ENCODE measurements at places on chromosomes 1 and 21. TPM values are rescaled to one million over a fixed set of nuclear protein-coding genes. Genes with fewer than 3 reads are reported as not detected.

EPHA10 gene
- total RNA-seq = not detected

LEFTY1 gene
- 0.13 TPM for total RNA-seq

AMY1B gene
- total RNA-seq = not detected

SPRR2G gene
- total RNA-seq = not detected

TRIM46 gene
- total RNA-seq = 5.2 TPM

LYPD8 gene
- total RNA-seq = not detected

SPSB1 gene
- 21.6 TPM for total RNA-seq

ATP1A4 gene
- not detected for total RNA-seq

TSPEAR gene
- total RNA-seq = not detected

PPIE gene
- 28.2 TPM for total RNA-seq

MYBPH gene
- total RNA-seq = not detected

Data from smooth muscle cell of the pulmonary artery (primary cell).